ENCODE measurements at places on chromosomes 1 and 21.

DNA sequence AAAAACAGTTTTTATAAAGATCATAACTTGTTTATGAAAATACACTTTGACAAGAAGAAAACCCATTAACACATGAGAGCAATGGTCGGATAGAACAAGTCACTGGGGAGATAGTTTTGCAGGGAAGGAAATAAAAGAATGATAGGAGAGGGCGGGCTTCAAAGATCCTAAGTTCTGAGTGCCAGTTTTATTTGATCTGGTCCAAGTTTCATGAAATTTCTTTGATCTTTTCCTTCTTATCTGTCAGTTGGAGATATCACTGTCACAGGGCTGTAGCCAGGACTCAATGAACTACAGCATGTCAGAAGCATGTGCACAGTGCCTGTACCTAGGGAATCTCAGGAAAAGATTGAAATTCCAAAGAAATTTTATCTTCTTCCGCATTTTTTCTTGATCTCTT is 36.5 kb downstream of the CHRM3 start:
- DNase-seq, result no peak

GRCh38 chr1:50982611-50983010 is 12.6 kb downstream of the CDKN2C start:
- DNase-seq, result no peak

- no peak for DNase-seq
Measured at GRCh38 chr1:153563483-153563901, 2.2 kb downstream of the S100A2 start.

DNA sequence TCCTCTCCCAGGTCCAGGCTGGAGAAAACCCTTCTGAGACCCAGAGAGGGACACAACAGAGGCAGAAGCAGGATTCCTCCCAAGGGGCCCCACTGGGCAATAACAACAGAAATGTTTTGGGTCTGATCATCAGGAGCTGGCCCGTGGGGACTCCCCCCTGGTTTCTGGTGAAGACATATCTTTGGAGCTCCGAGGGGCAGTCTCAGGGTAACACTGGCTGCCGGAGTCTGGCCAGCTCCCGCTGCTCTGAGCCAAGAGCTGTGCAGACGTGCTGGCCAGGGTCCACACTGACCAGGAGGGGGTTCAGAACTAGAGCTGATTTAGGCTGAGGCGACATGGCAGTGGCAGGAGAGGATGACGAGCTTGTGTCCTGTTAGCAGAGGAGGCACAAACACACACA is 13.1 kb downstream of the ECE1 start:
- DNase-seq, result no peak

- DNase-seq, result no peak
Measured at GRCh38 chr1:99599678-99600175, 46.2 kb upstream of the PALMD start.

DNA sequence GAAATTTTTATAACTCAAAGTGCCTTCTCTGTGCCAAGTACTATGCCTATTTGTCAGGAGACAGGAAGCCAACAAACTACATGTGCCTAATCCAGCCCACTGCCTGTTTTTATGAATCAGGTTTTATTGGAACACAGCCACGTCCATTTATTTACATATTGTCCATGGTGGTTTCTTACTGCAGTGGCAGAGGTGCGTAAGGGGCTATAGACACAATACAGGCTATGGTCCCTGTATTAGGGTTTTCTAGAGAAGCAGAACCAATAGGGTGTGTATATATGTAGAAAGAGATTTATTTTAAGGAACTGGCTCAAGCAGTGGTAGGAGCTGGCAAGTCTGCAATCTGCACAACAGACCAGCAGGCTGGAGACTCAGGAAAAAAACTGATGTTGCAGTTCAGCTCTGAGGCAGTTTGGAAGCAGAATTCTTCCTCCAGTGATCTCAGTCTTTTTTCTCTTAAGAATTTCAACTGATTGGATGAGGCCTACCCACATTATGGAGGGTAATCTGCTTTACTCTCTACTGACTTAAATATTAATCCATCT is 15.4 kb downstream of the PPIE start:
- DNase-seq, result no peak

DNA sequence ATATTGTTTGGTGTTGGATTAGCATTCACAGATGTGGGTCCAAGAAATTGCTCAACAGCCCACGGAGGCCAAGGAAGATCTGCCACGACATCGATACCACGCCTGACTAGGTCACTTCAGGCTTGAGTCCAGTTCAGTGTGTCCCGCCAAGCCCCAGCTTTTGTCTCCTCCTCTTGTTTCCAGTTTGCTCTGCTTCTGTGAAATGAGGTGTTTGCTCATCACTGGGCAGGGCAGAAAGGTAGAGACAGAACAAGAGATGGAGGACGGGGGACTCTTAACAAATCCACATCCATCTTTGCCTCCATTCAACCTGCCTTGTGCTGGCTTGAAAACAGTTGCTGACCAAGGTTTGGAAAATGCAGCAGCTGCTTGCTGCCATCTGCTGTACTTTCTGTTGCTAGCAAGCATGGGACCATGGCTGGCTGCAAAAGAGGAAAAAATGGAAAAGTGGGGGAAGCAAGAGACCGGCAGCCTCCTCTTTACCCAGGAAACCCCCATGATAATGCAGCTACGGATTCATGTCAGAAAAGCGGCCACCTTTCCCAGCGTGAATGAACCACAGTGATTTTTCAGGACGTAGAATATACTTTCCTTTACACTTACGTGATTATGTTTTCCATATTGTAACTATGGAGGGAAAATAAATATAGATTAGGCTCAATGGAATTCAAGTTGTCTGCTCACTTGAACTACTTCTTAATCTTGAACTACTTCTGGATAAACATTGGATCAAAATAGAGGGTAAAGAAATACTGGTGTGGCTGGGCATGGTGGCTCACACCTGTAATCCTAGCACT is 80.2 kb upstream of the GREM2 start:
- DNase-seq, result no peak

GRCh38 chr1:11703357-11704193 is 12.1 kb downstream of the DRAXIN start:
- no peak for DNase-seq

DNA sequence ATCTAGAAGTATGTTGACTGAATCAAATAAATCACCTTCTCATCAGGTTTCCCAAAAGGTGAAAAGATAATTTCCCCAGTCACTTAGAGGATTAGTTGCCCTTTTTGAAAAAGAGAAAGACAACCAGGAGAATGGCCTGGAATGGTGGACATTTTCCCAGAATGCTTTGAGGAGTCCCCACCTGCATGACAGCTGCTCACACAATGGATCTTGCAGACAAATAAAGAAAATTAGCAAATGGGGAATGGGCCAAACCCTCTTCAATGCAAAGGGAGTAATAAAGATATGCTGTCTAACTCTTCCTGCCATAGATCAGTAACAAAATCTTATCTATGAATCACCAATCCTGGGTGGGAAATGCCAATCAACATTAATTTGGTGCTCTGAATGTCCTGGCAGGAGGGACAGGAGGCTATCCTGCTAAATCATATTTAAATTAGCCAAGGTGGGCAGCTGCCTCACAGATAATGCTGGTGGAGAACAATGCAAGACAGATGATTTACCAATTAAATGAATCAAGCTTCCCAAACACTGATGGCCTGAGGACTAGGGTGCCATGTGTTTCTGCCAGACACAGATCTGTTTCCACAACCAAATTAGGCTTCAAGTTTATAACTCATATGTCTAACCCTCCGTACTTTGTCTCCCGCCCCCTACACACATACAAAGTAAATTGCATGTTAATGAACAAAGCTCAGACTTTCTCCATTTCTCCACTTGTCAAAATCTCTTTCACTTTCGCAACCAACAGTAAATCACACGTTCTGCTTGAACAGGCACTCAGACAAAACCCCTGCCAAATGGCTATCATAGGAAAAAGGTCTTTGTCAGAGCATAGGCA is 488.0 kb upstream of the PLXNA2 start:
- no peak for DNase-seq

- no peak for DNase-seq
Measured at GRCh38 chr1:51264451-51264850, 28.4 kb downstream of the RNF11 start.

DNA sequence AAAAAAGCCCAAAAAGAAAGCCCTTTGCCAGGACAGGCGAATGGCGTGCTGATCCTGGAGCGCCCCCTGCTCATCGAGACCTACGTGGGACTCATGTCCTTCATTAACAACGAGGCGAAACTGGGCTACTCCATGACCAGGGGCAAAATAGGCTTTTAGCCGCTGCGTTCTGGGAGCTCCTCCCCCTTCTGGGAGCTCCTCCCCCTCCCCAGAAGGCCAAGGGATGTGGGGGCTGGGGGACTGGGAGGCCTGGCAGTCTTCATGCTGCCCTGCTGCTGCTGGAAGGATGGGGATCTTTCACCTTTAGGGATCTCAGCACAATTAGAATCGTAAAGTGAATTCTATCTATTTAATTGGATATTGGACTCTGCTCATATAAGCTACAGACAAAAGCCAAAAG is 3.6 kb downstream of the TPRG1L start:
- DNase-seq, result no peak

DNA sequence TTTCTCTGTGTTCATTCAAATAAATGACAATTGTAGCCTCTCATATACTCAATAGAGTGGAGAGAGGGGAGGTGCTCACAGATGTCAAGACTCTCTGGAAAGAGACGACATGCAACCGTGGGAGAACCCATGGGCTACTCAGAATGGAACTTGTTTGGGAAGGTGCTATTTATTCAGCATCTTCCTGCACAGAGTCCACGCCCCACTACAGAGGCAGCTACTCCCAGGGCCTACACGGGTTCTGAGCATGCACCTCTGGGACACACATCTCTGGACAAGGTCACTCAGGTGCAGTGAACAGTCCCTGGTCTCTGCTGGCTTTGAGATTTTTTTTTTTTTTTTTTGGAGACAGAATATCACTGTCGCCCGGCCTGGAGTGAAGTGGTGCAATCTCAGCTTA is 64.1 kb downstream of the NID1 start:
- no peak for DNase-seq

- DNase-seq, result peak; percentile 14
Measured at GRCh38 chr1:244801246-244801645, 34.2 kb upstream of the COX20 start.

DNA sequence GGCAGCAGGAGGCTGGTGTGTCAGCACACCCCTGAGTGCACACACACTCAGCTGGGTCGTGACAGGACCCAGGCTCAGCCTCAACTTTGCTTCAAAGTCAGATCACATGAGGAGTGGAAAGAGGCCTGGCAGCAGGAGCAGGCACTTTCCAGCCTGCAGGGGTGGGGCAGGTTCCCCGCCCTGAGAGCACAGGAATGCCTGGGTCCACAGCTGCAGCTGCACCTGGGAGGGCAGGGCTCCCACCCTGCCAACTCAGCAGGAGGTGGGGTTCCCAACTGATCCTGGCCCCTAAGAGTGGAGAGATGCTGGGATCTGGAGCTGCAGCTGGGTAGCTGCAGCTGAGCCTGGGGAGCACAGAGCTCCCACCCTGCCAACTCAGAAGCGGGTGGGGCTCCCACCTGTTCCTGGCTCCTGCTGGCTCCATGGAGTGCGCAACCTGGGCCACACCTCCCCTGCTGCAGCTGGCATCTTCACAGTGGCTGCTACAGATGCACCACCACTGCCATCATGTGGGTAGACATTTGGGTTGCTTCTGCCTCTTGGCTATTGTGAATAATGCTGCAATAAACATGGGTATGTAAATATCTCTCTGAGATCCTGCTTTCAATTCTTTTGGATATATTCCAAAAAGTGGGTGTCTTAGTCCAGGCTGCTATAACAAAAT is 415.4 kb downstream of the TTLL7 start:
- DNase-seq, result no peak

GRCh38 chr1:203671521-203672278 is 45.1 kb downstream of the ATP2B4 start:
- DNase-seq, result no peak

DNA sequence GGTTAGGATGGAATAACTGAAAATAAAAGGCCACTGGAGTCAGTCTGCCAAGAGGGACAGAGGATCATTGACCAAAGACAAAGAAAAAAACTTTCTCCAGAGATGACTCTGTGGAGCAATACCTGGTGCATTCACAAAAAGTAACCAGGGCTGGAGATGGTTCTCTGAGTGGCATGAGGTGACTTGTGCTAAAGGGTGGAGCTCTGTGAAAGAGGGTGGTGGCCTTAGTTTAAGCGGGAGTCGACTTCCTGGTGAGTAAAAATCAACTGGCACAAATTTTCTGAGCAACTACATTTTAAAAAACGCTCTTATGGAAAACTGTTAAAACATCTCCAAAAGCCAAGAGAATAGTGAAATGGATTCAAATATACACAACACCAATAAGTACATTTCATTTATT is 10.0 kb downstream of the NHLH2 start:
- DNase-seq, result no peak

DNA sequence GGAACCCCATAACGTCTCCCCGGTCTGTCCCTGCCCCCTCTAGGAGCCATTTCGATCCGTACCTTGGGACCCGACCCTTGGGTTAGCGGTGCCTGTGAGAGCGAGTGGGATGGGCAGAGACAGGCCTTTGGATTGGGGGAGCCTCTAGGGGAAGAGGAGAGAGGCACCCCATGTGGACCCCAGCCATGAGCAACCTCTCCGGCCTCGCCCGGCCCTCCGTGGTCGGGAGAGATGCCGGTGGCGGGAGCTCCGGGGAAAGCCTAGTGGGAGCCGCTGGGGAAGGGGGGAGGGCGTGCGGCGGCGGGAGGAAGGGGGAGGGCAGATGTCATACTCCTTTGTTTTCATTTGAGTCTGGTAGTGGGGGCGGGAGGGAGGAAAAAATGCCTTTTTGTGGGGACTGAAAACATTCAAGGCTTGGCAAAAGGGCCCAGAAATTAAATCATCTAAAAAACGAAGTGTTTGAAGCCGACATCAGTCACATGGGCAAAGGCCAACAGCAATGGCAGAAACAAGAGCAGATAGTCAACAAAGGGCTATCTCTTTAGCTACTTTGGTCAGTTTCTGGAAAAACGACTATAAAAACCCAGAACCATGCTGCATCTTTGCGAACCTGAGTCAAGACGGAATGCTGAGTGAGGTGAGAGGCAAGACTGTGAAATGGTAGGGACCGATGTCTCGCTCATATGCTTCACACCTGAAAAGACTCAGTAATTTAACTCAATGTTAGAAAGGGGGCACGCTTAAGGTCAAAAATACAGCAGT is 758 bp downstream of the PTBP2 start:
- DNase-seq, result no peak

GRCh38 chr1:56189946-56190805 is 389.2 kb downstream of the PLPP3 start:
- DNase-seq, result no peak

DNA sequence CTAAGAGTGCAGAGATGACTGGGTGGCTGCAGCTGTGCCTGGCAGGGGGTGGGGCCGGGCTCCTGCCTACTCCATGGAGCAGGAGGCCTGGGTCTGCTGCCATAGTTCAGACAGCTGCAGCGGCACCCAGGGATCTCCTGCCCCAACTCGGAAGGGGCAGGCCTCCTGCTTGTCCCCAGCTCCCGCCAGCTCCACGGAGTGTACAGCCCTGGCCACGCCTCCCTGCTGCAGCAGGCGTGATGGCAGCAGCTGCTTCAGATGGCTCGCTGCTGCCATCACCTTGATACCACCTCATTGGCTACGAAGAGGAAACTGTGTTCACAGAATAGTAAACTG is 35.9 kb downstream of the ACTL8 start:
- no peak for DNase-seq

Data from stimulated activated CD8-positive, alpha-beta memory T cell treated with anti-CD3 and anti-CD28 coated beads, Interleukin-4, amount 100 ng/mL, for 4 hours (primary cell).